ENCODE measurements at places on chromosomes 3 and 15.

- DNase-seq = no peak
Observed at GRCh38 chr3:150472421-150472820, 64.3 kb downstream of the TSC22D2 start.

GRCh38 chr15:65909831-65910230 lies 40.5 kb downstream of the RAB11A start:
- no peak for DNase-seq

- no peak for DNase-seq
Observed at GRCh38 chr3:79392479-79392878, 375.3 kb downstream of the ROBO1 start.

DNA sequence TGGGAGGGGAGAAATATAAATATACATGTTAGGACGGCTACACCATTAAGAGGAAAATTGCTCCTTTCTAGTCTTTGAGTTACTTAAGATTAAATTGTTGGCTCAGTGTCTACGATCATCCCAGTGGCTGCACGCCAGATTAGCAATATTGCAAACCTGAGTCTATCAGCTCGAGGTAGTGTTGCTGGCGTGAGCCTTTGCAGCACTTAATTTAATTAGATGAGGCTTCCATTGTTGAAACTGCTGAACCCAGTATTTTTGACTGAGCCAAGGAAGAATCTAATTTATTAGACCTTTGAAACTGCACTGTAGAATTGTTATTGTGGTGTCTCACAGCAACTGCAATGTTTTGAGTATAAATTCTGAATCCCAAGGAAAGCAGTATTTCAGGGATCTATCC lies 782.4 kb upstream of the ROBO1 start:
- no peak for DNase-seq

DNA sequence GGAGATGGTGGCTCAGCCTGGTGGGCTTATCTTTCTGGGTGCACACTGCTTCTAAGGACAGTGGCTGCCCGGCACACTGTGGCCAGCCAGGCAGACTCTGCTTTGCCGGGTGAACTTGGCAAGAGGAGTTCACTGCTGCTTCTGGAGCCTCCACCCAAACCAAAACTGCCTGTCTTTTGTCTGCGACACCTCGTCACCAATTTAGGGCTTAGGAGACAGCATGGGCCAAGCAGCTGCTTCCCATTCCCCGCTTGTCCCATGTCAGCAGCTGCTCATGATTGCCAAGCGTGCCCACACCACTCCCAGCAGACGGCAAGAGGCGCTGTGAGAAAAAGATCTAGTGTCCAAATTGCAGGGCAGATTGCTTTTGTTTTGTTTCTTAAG lies 57.3 kb downstream of the LSM3 start:
- no peak for DNase-seq

DNA sequence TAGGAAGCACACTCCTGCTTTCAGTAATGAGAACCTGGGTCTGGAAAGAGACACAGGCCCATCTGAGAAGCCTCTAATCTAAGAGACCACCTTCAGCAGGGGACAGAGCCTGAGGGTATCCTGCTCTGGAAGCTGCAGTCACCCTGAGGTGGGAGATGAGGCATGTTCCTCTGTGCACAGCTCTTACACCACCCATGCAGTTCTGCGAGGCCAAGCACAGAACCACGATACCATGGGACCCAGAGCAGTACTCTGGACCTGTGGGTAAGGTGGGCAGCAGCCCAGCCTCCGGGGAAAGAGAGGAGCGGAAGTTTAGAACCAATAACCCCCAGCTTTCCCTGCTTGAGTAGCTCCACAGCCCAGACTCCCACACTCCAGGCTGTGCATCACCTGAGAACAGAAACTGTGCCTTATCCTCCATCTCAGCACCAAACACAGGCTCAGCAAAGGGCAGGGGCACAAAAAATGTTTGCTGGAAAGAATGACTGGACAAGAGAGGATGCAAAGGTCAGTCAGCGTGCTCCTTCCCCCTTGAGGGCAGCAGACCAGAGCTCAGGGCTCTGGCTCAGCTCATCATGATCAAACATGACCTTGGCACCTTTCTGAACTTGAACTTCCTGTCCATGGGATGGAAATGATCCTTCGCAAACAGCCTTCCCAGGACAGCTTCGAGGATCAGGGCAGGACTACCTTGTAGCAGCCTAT lies 43.1 kb downstream of the RBPMS2 start:
- DNase-seq = no peak

DNA sequence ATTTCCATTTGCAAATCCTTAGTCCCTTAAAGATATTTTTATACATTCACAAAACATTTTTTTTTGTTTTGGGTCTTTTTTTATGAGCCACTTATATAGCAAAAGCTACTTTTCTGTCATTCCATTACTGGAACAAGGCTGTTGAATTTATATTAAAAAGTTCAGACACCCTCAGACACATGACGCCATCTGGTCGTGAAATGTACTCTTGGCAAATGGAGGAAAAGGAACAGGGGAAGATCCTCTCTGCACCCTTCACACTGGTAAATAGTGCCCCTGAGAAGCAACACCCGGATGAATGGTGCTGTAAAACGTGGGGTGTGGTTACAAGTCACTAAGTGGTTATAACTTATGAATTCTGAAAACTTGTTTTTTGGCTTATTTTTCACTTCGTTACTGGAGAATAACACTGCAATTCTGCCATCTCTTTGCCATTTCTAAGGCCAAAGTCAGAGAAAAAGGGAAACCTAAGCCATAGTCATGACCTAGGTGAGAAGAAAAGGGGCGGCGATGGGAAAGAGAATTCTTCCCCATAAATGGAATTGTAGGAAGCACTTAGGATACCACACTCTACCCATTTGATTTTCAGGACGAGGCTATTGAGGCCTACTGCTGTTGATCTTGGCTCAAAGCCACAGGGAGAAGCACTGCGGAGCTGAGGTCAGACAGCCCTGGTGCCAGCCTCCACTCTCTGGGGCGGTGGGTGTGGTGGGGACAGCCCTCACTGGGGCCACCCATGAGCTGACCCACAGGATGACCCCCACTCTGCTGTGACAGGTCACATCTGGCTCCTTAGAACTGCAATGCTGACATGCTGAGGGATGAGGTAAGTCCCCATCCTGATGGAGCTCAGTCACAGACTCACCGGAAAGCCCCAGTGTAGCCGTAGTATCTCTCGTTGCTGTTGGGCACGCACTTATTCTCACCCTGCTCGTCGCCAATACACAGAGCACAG lies 21.9 kb downstream of the LTF start:
- no peak for DNase-seq

DNA sequence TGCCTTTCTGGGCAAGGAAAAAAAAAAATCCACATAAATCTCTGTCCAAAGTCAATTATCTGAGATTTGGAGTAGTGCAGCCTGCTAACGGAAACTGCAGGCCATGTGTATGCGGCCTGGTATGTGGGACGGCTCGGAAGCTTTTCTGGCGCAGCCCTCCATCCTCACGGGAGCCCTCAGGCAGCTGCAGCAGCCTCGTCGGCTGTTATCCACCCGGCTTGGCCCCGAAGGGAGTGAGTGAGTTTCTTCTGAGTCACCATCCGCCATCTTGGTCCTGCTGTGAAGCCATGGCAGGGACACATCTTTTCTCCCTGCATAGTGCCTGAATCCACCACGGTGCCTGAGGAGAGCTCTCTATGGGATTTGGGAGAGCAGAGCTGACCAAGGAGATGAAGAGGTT lies 62.8 kb downstream of the POLR2M start:
- DNase-seq = no peak

- DNase-seq = no peak
Observed at GRCh38 chr3:179706233-179706632, 53.4 kb downstream of the USP13 start.

Data from activated CD4-positive, alpha-beta memory T cell treated with anti-CD3 and anti-CD28 coated beads for 36 hours (primary cell).